Activated CD8-positive, alpha-beta memory T cell treated with anti-CD3 and anti-CD28 coated beads for 1 hour (primary cell): ENCODE measurements at places on chromosomes 12 and 14.

GRCh38 chr12:65561798-65562382 is 262.4 kb upstream of the HMGA2 start:
- DNase-seq: no peak

DNA sequence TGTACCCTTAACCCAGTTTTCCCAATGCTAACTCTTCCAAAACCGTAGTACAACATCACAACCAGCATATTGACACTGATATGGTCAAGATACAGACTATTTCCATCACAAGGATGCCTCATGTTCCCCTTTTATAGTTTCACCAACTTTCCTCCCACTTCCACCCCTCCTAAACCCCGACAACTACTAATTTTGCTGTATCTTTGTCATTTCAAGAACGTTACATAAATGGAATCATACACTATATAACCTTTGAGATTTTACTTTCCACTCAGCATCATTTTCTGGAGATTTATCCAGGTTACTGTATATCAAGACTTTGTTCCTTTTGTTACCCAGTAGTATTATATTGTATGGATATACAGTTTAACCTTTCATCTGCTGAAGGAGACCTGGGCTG is 88.9 kb downstream of the MED13L start:
- DNase-seq: no peak

DNA sequence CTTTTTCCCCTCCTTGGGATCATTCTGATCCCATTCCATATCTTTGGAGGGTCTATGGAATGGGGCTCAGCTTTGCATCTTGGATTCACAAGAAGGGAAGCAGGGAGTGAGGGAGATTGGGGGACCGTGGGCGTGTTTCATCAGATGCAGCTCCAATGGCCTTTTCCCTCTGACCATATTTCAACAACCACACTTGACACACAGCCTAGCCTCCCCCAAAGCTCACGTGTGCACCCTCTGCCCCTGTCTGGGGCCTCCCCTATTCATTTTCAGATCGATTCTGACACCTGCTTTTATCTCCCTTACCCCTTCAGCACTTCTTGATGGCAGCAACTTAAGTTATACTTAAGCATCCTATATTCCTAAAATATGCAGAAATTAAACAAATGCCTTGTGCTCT is 126.6 kb downstream of the CHST11 start:
- no peak for DNase-seq

DNA sequence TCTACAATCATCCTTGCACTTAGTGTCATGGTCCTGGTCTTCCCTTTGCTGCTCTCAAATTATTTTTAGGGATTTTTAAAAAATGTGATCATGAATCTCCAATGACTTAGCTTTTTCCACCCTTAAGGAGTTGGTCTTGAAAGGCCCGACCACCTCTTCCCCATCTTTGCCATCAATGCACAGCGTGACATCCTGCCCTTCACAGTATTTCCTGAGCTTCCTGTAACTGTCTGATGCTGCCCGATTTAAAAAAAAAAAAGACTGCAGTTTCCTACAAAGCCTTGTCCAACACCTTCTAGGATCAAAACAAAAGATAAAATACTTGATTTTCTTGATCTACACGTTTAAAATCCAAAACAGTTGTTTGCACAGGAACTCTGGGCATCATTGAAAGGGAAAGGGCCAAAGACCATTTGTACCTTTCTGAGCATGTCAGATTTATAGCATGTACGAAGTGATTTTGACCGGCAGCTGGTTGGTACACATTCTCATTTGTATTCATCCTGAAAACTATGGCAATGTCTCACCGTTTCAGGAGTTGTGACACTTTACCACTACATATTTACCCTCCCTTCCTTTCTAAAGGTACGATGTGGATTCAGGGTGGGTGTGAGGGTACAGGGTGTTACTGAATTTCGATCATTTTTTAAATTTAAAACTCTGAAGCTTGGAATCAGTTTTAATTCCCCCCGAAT is 7.4 kb upstream of the ELK3 start:
- DNase-seq: no peak

DNA sequence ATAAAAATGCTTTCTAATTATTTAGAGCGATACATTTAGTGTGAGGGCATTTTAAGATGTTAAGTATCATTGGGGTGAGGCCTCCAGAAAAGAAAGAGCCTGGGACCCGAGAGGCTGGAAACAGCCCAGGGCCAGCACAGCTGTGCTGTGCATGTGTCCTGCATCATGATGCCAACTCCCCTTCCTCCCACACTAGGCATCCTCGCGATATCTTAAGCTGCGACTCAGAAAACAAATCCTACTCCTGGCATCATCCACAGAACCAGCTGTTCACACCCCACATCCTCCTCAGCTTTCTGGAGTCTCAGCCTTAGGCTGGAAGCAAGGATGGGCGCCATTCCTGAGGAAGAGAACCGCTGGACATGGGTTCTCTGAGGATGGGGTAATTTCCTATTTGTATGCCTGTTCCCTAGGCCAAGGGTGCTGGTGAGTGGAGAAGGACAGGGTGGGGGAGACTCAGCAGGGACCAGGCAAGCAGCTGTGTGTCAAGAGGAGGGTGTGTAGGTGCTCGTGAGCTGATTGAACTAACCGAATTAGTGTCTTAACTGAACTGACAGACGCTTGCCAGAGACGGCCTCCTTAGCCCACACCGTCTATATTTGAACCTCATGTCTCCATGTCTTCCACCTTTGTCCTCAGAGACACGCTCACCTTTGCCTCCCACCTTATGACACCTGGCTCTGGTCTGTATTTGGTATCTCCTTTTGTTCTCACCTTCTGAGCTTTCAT is 15.6 kb upstream of the MCRS1 start:
- DNase-seq: no peak

DNA sequence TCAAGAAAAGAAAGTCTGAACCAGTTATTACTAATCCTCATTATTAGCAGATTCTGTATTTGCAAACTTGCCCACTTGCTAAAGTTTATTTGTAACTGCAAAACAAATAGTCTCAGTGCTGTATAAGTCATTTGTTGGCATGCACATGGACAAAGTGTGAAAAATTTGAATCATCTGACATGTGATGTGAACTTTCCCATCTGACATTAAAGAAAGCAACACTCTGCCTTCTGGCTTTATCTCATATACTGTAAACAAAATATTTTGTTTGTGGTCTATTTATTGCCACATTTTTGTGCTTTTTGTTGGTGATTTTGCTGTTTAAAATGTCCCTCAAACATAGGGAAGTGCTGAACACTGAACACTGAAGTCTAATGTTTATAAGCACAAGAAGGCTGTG is 513.8 kb downstream of the RPL10L start:
- DNase-seq: no peak

DNA sequence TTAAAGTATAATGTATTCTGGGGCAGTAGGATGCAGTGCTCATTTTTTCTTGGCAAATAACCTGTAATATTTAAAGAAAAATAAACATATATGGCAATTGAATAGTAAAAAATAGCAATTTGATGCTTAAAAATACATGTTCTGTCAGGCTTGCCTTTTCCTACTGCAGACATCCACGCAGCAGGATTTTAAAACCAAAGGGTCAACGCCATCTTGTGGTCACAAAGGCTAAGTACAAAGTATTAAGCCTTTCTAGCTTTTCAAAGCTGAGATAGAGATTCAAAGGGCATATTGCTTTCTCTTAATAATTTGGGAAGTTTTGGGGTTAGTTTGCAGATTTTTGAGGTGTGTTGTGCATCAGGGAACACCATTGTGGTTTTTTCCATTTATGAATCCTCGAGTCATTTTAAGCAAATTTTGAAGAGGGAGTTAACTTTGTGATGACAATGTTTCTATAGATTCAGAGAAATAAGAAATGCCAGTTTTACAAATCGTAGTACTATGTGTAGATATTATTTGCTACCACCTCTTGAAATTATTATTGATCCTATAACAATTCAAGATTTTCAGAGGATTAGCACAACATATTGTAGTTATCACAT is 4.7 kb upstream of the CCER1 start:
- no peak for DNase-seq

DNA sequence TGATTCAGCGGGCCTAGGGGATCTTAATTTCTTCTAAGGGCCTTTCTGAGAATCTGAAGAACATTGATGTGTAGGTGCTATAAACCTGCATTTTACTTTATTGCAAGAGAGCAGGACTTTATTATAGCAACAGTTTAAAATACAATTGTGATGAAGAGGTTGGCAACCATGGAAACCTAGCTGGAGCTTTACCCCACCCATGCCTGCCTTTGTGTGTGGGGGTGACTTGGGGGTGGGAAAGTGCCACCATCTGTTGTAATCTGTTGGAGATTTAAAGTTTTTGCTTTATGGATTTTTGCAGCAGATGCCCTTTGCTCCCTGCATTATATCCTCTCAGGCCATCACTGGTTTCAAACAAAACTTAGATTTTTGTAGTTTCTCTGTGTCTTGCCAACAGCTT is 64.6 kb downstream of the ATG14 start:
- DNase-seq: no peak

GRCh38 chr14:104212206-104213095 is 74.1 kb downstream of the KIF26A start:
- no peak for DNase-seq

DNA sequence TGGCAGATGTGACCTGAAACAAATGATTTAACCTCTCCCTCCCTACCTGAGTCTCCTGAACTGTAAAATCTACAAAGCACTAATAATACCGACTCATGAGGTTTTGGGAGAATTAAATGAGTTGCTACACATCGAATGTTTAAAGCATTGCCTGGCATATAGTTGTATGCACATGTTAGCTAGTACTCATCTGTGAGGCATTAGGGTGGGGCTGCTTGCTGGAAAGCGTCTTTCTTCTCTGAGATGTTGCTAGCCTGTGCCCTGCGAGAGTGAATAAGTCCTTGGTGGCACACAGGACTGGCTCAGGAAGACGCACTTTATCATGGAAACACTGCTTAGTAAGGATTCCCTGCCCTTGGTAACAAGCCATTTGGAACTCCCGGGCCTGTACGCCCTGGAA is 6.1 kb downstream of the RAPGEF3 start:
- no peak for DNase-seq

DNA sequence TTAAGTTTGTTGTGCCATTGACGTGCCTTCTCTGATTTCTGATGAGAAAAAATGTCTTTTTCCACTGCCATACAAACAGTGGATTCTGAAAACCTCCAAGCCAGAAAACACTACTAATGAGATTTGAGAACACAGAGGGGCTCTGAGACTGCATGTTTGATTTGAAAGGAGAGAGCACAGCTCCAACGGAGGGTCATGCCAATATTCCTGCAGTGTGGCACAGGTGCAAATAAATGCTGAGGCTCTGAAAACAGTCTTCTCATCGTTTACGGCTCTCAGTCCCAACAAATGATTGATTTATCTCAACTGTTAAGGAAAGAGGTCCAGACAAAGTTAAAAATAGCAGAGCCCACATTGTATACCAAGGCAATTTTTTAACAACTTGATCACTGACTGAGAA is 128.7 kb downstream of the KCNH5 start:
- no peak for DNase-seq

- DNase-seq: no peak
Observed at GRCh38 chr12:39868328-39868725, 237.6 kb downstream of the SLC2A13 start.

DNA sequence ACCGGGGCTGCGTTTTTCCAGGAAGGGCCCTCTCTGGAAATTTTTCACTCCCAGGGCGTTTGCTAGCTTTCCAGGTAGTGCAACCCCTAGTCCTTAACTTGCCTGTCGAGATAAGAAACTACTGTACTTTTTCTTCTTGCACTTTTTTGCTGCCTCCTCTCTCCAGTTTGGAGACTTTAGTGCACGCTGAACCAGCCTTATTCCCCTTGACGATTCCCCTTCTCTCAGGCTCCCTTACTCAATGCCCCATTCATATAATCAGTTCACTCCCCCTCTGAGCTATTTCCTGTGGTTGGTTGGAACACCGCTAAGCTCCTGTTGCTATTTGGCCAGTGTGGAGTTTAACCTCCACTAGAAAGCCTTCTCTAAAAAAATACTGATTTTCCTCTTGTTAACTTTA is 682 bp downstream of the CREBL2 start:
- no peak for DNase-seq

- no peak for DNase-seq
Observed at GRCh38 chr14:30340495-30340894, 218.5 kb upstream of the G2E3 start.

GRCh38 chr14:23093104-23093503 is 1.8 kb downstream of the ACIN1 start:
- DNase-seq: no peak

GRCh38 chr12:46240436-46240835 is 28.4 kb downstream of the SLC38A1 start:
- DNase-seq: no peak

DNA sequence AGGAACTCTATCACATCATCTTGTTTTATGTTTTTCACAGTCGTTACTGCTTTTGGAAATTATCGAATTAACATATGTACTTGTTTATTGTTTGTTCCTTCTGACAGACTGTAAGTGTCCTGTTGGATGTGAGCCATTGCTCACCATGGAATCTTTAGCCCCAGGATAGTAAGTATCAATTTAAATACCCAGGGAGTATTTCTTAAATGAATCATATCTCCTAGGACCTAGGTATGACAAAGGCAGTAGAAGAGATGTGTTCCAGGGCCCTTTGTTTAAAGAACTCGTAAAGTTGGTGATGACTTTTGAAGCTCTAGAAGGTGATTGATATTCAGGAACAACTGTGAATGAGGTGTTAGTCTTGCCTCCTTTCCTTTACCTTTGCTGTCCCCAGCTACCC is 30.3 kb upstream of the STRAP start:
- DNase-seq: no peak
